HuH-7 (cell line): ENCODE measurements at places on chromosomes 4 and X.

DNA sequence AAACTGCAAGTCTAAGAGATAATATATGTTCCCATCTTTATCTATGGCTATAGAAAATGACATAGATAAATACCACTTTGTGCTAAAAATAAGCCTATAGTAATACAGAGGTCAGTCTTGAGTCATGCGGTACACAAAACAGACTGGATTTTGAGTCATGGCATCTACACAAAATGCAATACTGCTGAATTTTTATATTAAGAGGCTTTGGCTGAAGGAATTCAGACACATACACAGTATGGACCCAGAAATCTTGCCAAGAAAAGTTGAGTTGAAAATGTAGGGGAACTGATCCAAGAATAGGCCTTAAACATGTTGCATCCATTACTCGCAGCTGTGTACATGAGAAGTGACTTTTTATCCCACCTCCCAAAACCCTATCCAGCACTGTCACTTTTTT, 184.4 kb downstream of the TENM3 start:
- DNase-seq, result no peak

DNA sequence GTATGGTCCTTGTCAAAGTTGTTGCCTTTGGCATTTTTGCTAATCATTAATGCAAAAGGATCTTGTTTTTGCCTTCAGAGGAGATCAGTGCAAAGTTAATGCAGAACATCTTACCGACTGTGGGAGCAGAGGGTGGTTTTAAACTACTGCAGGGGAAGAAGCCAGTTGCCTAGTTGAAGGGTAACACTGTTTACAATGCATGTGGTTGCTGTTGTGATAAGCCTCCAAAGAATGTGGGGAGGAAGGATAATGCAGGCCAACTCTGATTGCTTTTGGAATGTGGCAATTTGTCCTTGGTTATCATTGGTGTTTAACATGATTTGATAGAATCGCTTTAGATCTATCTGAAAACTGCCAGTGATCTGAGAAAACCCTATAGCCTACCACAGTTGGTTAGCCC, 204.3 kb upstream of the TLL1 start:
- no peak for DNase-seq

- DNase-seq, result no peak
Measured at GRCh38 chrX:20361890-20362262, 95.2 kb upstream of the RPS6KA3 start.

DNA sequence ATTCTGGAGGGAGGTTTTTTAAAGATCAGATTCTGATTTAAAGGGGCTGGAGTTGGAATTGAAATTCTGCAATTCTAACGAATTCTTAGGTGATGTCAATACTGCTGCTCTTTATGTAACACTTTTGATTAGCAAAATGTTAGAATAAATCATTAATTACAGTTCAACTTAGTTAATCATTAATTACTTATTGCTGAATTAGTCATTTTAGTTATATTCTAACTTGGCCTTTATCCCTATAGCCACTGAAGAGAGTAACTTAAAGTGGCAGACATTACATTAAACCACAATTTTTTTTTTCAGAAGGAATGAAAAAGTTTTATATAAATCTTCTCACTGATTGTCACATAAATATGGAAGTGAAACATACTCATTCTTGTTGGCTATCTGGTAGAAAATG, 206.6 kb upstream of the ITM2A start:
- DNase-seq, result no peak

DNA sequence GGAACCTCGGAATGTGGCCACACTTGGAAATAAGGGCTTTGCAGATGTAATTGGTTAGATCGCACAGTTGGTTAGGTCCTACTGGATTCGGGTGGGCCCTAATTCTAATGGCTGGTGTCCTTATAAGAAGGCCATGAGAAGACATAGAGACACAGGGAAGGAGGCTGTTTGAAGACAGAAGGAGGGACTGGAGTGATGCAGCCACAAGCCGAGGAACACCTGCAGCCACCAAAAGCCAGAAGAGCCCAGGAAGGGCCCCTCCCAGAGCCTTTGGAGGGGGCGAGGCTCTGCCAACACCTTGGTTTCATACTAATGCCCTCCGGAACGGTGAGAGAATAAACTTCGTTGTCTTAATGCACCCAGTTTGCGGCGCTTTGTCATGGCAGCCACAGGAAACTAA, 47.0 kb downstream of the EVC start:
- no peak for DNase-seq

GRCh38 chr4:154822775-154823174, 41.7 kb downstream of the RBM46 start:
- no peak for DNase-seq

DNA sequence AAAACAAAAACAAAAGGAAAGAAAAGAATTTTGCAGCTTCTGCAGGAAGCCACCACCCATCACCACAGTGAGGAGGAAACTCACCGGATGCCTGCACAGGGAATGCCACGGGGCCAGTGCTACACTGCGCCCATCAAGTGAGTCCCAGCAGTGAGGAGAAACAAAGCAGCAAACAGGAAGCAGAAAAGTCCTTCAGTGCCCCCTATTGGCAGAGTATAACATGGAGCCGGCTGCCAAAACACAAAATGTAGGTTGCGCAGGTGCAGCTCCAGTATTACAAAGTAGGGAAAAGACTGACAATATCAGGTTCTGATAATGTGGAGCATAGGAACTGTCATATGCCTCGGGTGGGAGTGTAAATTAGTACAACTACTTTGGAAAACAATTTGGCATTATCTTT, 23.3 kb upstream of the SCML2 start:
- DNase-seq, result peak; percentile 17
